Hindlimb muscle (tissue), 1 donor: ENCODE measurements at places on chromosomes 16 and 17. TPM values are rescaled to one million over a fixed set of nuclear protein-coding genes. Genes with fewer than 3 reads are reported as not detected.

Gene GNG13
- not detected for polyA plus RNA-seq

Gene FOXL1
- 0.26 TPM for polyA plus RNA-seq

Gene TMEM114
- not detected for polyA plus RNA-seq

Gene GHDC
- polyA plus RNA-seq: 14.4 TPM

Gene FBXL16
- 0.52 TPM for polyA plus RNA-seq

DNA sequence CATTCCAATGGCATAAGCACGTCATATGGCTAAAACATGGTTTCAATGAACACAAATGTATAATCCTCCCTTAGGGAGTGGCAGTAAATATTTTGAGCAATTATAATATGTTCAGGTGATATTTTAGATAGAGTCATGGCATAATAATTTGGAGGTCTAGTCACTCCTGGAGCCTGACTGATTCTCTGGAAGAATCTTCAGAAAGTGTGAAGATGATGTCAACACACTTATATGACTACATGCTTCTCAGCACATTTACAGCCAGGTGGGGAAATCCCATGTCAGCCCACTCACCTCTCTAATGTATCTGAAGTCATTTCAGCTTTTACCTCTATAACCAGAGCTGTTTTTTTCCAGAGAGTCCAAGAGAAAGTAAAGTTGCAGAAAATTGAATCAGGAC lies 474.8 kb downstream of the SHISA9 start:
- DNase-seq: no peak

DNA sequence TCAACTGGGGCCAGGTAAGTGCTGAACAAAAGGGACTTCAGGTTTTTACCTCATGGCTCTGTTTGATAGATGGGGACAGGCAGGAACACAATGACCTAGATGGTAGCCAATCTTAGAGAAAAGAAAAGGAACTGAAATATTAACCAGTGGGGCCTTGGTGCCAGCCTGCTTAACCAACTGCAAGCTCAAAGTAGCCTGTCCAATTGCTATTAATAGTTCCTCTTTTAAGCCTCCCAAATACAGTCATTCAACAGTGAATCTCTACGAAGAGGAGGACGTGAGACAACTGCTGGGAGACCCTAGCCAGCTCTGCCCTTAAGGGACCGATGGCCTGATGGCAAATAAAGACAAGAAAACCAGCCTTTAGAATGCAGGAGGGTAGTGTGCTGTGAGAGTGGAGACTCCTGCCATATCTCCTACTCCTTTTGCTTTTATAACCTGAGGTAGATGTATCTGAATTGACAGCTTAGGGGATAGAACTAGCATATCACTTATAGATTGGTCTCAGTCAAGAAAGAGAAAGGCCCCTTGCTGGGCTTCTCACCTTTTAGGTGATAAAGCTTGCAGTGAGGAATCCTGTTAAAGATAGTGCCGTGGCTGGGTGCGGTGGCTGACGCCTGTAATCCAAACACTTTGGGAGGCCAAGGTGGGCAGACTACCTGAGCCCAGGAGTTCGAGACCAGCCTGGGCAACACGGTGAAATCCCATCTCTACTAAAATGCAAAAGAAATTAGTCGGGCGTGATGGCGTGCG lies 28.3 kb downstream of the ARSG start:
- no peak for DNase-seq

GRCh38 chr17:76198702-76199101 lies 41.6 kb downstream of the RNF157 start:
- DNase-seq: no peak

DNA sequence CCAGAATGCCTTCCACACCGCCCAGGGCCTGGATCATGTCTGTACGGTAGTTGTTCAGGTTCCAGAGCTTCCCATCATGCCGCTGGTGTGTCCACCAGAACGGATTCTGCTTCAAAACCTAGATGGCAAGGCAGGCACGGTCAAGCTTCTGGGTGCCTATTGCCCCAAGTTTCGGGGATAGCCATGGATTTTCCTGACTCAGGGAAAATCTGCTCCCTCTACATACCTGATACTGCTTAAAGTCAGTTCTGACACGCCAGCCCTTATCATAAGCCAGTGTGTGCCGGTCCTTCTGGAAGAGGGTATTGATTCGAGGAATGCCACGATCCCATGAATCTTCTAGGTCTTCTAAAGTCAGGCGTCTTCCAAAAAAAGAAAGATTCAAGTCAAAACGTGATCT lies 11.4 kb upstream of the RILP start:
- DNase-seq: no peak

DNA sequence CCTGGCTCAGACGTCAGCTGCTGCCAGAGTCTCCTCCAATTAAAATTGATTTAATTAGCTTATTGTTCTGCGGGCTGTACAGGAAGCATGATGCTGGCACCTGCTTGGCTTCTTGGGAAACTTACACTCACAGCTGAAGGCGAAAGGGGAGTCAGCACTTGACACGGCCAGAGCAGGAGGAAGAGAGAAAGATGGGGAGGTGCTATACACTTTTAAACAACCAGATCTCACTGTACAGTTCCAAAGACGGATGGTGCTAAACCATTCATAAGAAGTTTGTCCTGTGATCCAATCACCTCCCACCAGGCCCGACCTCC lies 1.4 kb upstream of the PRDM7 start:
- no peak for DNase-seq

DNA sequence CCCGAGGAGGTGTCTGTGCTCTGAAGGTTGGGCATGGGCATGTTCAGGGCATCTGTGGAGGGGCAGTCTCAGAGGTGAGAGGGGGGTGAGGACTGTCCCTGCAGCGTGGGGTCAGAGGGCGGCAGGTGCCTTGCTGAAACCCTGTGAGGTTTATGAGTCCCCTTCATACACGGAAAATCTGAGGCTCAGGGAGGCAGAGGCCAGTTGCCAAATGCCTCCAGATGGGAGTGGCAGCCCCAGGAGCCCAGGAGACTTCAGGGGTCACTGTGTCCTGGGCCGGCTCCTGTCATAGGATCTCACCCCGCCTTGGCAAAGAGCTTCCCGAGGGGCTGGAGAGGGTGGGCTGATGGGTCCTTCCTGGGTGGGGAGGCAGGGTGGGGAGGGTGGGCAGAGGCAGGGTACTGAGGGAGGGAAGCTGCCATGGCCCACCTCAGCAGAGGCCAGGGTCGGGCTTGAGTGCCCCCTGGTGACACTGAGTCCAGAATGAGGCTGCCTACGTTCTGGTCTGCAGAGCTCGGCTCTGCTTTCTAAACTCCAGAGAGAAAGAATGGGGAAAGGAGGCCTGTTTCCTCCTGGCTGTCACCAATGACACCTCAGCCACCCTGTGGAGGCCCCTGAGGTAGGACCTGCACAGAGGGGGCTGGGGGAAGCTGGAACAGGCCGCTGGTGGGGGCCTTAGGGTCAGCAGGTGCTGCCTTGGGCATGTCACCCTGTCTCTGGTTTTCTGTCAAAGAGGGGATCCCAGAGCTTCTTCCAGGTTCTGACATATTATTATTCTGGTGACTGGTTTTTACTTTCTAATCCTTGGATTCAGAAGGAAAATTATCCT lies 1.1 kb downstream of the LGALS9 start:
- DNase-seq: no peak

- no peak for DNase-seq
Observed at GRCh38 chr16:1312903-1313302, 3.5 kb downstream of the UBE2I start.

DNA sequence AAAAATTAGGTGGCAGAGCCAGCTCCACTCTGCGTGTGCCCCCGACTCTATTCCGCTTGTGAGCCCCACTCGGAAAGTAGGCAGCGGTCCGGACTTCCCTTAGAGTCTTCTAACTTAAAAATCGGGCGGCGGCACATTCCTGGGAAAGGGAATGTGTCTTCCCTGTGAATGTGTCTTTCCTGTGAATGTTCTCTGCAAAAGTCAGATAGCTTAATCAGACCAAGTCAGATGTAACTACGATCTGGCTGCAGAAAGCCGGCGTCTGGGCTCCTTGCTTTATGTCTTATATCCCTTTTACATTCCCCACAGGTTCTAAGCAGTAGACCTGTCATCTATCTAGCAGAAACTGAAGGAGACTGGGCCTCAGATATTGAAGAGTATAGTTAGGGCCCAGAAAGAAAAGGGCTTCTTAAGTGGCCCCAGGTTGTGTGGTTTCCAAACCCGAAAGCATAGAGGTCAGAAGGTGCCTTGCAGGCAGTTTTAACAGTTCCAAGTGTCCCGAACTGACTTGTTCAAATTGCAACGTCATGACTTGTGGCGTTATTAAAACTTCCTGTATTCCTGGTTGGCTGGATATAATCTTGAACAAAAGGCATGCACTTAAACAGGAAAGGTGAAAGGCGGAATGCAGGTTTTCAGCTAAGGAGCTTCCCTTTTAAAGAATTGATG lies 601 bp downstream of the PHKB start:
- peak; percentile 21 for DNase-seq

- DNase-seq: no peak
Observed at GRCh38 chr17:8046306-8046928, 7.6 kb downstream of the ALOX15B start.

GRCh38 chr16:79519448-79519847 lies 81.1 kb downstream of the MAF start:
- DNase-seq: no peak

DNA sequence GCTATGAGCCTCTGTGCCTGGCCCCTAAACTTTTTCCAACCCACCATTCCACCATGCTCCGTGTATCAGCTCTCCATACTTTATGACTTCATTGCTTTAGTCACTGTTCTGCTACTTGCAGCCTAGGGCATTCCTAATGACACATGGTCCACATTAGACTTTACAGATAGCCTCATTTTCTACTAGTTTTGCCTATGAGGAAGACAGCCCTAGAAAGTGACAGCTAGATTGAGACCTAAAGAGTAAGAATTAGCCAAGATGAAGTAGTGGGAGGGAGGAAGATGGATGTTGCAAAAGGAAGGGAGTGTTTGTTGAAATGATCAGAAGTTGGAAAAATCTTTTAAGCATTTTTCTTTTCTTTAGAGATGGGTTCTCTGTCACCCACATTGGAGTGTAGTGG lies 11.0 kb downstream of the C16orf54 start:
- DNase-seq: no peak

DNA sequence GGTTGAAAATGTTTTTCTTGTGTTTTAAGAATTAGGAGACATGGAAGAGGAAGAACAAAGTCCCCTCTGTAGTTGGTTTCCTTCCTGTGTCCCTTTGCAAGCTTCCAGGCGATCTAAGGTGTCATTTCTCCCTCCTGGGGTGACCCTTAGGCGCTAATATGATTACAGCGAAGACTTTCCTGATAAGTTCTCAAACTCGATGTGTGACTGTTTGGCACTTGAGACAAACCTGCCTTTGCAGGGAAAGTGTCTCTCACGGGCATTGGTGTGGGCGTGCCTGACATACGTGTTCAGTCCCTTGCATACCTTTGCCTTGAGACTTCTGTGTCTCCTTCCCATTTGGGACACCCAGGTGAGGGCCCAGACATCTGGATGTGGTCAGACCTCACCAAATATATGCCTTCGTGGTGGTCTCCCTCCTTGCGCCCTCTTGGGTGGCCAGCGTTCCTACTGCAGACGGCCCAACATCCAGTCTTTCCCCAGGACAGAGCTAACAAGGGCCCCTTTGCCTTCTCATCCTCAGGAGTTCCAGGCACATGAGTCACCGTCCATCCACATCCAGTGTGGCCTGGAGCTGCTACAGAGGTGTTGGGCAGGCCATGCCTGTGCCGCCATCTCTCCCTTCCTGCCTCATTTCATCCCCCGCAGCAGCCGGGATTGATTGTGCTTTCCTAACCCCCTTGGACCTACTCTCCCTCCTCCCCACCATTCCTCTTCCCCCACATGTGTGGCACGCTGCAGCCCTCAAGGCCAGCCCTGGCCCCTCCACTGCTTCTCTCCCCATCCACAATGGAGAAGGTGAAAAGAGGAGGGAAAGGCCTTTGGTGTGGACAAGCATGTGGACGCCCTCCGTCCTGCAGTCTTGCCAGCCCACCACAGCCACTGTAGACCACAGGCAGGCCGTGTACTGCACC lies 3.1 kb upstream of the JPT2 start:
- DNase-seq: no peak

DNA sequence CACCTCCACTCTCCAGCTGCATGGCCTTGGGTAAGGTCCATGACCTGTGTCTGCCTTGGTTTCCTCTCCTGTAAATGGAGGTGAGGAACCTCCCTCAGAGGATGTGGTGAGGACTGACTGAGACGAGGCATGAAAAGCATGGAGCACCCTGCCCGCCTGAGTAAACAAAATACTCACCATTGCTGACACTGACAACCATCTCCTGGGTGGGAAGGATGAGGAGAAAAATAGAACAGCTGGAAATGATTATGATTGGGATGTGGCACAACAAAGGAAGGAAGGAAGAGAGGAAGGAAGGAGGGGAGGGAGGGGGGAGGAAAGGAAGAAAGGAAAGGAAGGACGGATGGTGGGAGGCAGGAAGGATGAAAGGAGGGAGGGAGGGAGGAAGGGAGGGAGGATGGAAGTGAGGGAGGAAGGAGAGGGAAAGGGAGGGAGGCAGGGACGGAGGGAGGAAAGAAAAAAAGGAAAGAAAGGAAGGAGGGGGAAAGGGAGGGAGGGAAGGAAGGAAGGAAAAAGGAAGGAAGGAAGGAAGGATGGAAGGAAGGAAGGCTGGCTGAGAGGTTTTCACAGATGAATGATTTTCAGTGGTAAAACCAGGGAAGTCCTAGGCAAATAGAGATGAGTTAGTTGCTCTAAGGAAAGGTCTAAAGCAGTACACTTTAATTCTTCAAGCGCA lies 276.5 kb upstream of the XYLT1 start:
- no peak for DNase-seq

DNA sequence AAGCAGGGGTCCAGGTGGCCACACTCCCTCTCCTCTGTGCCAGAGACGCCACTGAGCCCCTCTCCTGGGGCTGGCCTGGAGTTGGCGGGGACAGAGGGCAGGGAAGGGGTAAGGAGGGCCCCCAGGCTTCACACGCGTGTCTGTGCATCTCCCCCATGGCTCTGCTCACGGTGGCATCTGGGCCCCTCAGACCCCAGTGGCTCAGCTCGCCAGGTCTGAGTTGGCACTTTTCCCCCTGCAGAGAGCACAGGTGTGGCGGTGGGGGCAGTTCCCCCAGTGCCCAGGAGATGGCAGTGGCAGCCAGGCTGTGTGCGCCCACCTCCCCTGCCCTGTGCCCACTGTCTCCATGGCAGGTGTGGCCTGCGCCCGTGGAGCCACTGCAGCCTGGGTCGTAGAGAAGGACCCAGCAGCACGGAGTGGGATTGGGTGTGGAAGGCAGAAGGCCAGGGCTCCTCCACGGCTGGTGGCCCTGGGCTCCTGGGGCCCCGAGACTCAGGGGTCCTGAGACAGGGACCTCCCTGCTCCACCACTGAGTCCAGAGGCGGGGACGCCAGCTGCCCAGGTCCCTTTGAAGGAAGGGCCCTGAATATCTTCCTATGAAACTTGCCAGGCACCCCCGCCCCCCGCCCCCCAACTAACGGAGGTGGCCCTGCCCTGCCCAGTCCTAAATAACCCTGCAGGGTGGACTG lies 4.3 kb upstream of the APRT start:
- no peak for DNase-seq

DNA sequence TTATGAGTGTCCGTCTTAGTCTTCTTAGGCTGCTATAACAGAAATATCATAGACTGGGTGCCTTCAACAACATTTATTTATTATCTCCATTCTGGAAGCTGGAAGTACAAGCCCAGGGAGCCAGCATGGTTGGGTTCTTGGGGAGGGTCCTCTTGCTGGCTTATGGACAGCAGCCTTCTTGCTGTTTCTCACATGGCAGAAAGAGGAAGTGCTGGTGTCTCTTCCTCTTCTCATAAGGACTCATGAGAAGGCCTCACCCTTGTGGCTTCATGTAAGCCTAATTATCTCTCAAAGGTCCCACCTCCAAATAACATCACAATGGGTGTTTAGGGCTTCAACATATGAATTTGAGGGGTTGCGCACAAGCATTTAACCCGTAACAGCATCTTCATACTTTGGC lies 207.0 kb upstream of the COX10 start:
- DNase-seq: no peak
